ENCODE measurements at places on chromosomes 1 and 21.

DNA sequence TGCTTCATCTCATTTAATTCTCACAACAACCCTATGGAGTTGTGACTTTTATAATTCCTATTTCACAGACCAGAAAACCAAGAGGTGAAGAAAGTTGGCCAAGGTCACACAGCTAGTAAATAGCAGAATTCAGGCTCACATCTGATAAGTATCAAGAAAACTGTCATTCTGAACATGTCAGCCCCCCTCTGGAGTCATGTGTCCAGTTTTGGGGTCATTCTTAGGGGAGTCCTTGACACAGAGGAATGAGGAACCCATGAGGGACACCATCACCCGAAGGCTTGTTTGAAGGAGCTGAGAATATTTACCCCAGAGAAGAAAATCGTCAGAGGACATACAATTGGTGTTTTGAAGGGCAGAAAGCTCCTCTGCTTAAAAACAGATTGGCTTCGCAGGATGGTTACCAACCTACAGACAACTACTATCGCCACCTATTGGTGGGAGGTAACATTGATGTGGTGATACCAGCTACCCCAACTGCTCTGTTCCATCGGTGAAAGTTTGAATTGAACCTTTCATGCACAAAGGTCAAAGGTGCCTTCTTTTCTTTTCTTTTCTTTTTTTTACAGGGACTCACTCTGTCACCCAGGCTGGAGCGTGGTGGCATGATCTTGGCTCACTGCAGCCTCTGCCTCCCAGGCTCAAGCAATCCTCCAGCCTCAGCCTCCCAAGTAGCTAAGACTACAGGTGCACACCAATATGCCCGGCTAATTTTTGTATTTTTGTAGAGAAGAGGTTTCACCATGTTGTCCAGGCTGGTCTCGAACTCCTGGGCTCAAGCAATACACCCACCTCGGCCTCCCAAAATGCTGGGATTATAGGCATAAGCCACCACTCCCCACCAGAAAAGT, 31.3 kb downstream of the NCMAP start:
- peak; percentile 5 for DNase-seq

GRCh38 chr1:150609732-150610131, 19.7 kb downstream of the ENSA start:
- DNase-seq, result no peak

GRCh38 chr1:202029171-202029665, 18.8 kb downstream of the ELF3 start:
- DNase-seq, result no peak

DNA sequence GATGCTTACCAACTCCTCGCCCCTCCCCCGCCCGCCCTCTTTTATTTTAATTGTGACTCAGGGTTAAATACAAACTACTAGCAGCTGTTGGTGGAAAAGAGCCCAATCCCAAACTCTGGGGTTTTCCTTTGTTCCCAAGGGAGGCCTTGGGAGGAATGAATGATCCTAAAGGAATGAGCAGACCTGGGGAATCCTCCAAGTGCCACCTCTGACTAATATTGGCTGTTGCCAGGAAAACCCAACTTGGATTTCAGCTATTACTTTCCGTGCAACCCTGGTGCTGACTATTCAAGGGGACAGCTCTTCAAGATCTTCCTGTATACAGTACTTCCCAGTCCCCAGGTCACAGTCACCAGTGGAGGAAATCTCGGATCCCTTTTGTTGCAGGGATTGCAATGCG, 1.3 kb upstream of the S100A10 start:
- no peak for DNase-seq

DNA sequence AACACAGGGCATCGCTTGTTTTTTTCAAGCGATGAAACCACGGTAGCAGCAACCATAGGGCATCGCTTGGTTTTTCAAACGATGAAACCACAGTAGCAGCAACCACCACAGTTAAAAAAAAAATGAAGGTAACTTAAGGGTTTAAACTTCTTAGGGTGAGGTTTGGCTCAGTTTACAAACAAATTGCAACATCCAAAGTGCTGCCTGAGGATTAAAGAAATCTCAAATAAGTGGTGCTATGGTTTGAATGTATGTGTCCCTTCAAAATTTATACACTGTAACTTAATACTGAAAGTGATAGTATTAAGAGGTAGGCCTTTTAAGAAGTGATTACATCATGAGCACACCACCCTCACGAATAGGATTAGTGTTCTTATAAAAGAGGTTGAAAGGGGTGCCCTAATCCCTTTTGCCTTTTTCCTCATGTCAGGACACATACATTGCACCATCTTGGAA, 6.4 kb upstream of the GBP5 start:
- DNase-seq, result no peak

DNA sequence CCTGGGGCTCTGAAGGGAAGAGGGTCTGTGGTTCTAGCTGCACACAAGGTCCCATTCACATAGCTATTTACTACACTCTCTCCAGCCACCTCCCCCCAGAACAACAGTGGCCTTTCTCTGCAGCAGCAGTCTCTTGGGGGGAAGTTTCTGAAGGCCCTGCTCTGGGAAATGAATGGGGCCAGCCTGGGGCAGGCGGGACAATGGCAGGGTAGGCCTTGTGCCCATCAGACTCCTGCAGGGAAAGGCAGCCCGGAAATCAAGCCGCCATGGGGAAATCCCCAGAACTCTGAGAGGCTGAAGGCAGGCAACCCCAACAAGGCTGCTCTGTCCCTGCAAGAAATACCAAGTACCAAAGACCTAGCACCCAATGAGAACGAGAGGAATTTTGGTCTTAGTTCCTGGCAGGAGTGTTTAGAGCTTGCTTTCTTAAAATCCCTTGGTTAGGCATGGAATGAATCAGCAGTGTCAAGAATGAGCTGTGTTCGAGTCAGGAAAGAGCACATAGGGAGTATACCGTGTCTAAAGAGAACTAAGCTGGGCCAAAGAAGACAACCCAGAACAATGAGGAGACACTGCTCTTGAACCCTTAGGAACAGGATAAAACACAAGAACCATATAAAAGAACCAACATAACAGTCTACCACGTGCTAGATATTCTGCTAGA, 11.3 kb downstream of the ARHGEF11 start:
- no peak for DNase-seq

DNA sequence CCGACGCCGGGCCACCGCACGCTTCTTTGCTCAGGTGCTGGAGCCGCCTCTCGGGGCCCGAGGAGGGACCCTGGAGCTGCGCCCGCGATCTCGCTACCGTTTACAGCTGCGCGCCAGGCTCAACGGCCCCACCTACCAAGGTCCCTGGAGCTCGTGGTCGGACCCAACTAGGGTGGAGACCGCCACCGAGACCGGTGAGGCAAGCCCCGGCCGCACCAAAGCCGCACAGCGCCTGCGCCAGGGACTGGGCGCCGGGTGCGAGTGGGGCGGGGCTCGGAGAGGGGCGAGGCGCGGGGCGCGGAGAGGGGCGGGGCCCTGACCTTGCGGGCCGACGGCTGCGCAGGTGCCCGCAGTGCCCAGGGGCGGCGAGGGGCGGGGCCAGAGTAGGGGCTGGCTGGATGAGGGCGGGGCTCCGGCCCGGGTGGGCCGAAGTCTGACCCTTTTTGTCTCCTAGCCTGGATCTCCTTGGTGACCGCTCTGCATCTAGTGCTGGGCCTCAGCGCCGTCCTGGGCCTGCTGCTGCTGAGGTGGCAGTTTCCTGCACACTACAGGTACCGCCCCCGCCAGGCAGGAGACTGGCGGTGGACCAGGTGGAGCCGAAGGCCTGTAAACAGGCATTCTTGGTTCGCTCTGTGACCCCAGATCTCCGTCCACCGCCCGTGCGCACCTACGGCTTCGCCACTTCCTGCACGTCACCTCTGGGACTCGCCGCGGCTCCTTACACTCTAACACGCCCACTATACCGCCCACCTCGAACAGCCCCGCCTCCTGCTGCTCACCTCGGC, 9.8 kb upstream of the CDC20 start:
- peak; percentile 37 for DNase-seq

GRCh38 chr1:116380499-116381242, 7.6 kb downstream of the ATP1A1 start:
- DNase-seq, result no peak

DNA sequence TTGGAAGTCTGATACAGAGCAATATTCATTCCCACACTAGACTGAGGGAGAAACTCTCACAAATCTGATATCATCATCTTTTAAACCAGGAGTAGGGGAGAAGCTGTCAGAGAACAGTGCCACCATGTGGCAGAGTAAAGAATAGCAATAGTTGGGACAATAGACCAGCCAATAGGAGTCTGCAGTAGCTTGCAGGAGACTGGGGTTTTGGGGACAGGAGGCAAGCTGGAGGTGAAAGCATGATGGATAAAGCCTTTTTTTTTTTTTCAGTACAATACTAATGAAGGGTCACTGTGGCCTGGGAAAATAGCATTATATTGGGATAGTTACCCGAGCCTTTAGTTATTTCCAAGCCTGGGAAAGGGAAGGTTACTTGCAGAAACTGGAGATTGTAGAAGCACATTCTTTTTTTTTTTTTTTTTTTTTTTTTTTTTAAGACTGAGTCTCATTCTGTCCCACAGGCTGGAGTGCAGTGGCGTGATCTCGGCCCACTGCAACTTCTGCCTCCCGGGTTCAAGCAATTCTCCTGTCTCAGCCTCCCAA, 120.7 kb downstream of the S1PR1 start:
- DNase-seq, result peak; percentile 66

DNA sequence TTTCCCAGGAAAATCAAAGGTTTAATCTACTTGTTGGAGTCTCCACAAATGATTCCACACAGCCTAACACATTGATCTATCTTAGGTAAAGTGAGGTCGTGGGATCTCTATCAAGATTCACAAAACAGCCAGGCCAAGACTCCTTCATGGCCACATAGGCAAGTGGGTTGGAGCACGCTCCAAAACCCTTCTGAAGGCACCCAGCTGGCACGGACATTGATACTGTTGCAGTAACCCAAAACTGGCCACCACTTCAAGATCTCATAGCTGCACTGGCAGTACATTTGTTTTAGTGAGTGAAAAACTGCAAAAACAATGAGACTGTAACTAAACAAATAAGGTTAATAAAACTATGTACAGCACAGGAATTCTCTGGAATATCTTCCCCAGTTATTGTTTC, 61.9 kb downstream of the COLGALT2 start:
- no peak for DNase-seq

DNA sequence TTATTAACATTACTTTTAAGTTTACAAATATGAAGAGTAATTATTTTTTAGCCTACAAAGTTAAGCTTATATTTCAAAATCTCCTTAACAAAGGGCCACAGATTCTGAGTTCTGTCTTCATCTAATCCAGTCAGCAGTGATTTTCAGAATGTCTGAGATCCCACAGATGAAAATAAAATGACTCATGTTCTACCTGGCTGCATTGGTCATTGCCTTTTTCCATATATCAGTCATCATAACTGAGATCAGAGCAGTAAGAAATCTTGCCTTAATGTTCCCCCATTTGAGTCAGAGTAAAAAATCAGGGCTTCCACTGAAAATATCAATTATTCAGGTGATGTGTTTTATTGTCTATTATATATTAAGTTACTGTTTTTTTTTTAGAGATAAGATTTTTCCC, 416.1 kb downstream of the MRPL39 start:
- no peak for DNase-seq

- DNase-seq, result no peak
These were observed 36.5 kb downstream of the MCOLN2 start for GRCh38 chr1:84960371-84960770.

DNA sequence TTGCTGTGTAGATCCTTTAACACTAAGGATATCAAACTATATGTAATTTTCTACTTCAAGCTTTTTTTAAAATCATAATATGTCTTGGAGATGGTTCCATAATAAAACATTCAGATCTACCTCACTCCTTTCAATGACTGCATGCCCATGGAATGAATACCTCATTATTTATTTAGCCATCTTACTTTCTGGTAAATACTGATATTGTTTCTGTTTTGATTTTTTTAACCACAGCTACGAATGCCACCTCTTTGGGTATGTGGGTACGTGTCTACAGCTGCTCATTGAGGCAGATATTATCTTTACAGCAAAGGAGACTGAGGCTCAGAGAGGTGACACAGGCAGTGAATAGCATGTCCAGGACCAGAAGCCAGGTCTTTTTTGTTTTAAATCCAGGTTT, 215.7 kb downstream of the ST6GALNAC3 start:
- no peak for DNase-seq

GRCh38 chr1:21834094-21834493, 22.0 kb downstream of the LDLRAD2 start:
- no peak for DNase-seq

GRCh38 chr21:26453267-26453666, 119.8 kb downstream of the CYYR1 start:
- no peak for DNase-seq

DNA sequence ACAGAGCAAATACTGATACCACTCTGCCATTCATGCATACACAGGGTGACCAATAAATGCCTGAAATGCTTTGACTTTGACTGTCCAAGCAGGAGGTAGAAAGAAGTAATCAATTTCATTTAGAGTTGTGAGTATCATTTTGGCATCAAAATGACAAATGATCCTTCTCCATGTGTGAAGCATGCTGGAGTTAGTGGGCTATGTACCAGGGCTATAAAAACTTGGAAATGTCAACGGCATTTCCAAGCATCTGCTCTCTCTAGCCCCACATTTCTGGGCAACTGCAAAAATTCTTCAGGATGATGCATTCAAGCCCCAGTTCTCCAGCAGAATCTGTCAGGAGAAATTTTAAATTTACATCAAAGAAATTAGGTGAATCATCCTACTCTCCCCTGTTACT, 208.4 kb upstream of the PTBP2 start:
- no peak for DNase-seq

- DNase-seq, result no peak
These were observed 62.9 kb downstream of the MDM4 start for GRCh38 chr1:204578867-204579664.

- no peak for DNase-seq
These were observed 303.3 kb downstream of the S1PR1 start for GRCh38 chr1:101540161-101540560.

- DNase-seq, result no peak
These were observed 24.4 kb upstream of the PGD start for GRCh38 chr1:10374442-10374860.

DNA sequence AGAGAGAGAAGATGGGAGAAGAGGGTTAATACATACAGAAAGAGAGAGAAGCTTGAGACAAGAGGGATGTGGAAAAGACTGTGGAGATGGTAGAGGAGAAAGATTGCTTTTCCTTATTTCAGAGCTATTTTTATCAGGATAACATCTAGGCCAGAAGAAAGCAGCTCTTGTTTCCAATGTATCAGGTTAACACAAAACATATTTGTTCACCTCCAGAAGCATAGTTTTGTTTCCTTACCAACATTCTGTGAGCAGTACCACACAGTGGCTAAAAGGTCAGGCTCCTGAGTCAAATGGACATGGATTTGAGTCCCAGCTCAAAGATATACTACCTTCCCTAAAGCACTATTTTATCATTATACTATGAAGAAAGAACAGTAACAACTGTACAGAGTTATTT, 185.5 kb downstream of the DUSP10 start:
- no peak for DNase-seq

GRCh38 chr1:172466795-172467407, 23.0 kb upstream of the PIGC start:
- DNase-seq, result no peak

Data from activated CD4-positive, alpha-beta T cell treated with anti-CD3 and anti-CD28 coated beads for 24 hours (primary cell).